ENCODE measurements at places on chromosomes 2 and 18. TPM values are rescaled to one million over a fixed set of nuclear protein-coding genes. Genes with fewer than 3 reads are reported as not detected.

Gene MYOM1
- total RNA-seq, result 662 TPM

Gene SGPP2
- total RNA-seq, result 2.3 TPM

Gene SERPINB3
- total RNA-seq, result 1.3 TPM

Gene LOXHD1
- 3.4 TPM for total RNA-seq

Gene XDH
- total RNA-seq, result 0.21 TPM

Gene ERBB4
- total RNA-seq, result 17.8 TPM

Measured in tongue (tissue), 3 donors.